Tibial nerve (tissue), 4 donors: ENCODE measurements at places on chromosomes 13 and 19.

DNA sequence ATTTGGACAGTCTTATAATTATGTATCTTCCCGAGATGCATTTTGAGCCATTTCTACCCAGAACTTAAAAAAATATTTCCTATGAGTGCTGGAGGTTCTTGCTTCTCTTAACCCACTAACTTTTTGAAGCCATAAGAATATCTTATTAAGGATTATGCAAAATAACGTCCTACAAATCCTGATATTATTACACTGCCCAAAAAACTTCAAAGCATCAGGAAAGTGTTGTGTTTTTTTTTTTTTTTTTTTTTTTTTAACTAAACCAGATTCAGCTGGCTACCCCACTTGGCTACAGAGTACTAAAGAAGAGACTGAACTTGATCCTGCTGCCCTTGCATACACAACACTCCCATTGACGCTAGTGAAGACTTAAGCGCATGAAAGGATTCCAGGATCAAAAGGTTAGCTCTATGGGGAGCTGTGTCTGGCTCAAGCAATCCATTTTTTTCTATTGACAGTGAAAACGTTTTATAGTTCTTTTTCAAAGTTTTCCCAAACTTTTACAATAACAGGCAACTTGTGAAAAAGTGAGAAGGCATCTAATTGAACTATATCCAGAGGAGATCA lies 141.4 kb downstream of the KCNRG start:
- peaks cover 3% of the 10 kb centered on the region for H3K4me1 ChIP-seq
- no peak for DNase-seq
- H3K27me3 ChIP-seq = no peaks in the 10 kb centered on the region
- H3K27ac ChIP-seq = peak overlapping the region; percentile 71

GRCh38 chr19:4443966-4444764 lies 13.4 kb downstream of the UBXN6 start:
- no peak overlapping the region for H3K27ac ChIP-seq
- peaks cover 2% of the 10 kb centered on the region for H3K36me3 ChIP-seq
- H3K4me1 ChIP-seq = no peaks in the 10 kb centered on the region
- no peak overlapping the region for H3K4me3 ChIP-seq

GRCh38 chr13:25874907-25875306 lies 176.9 kb downstream of the SHISA2 start:
- no peak for DNase-seq
- H3K4me3 ChIP-seq = no peak overlapping the region

DNA sequence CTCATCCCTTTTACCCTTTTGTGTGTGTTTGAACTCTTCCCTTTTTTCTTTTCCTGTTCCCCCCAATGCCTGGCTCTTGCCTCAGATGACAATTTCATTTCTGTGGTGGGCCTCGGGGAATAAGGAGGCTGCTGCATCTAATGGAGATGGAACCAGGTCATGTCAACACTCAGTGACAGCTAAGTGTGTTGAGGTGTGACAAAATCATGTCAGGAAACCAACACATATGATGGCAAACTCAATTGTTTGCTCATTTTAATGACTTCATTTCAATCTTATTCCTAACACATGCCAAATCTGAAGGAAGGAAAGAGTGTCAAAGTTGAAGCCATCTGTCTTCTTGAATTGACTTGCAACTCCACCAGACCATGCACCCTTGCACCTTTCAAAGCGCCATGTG lies 36.7 kb downstream of the TNFSF11 start:
- no peak overlapping the region for H3K4me3 ChIP-seq
- no peaks in the 10 kb centered on the region for H3K4me1 ChIP-seq
- no peak overlapping the region for H3K27ac ChIP-seq
- H3K27me3 ChIP-seq = no peaks in the 10 kb centered on the region
- DNase-seq = no peak

- H3K27me3 ChIP-seq = peaks cover 33% of the 10 kb centered on the region
- DNase-seq = no peak
- no peak overlapping the region for H3K4me3 ChIP-seq
- no peaks in the 10 kb centered on the region for H3K36me3 ChIP-seq
- H3K4me1 ChIP-seq = peaks cover 4% of the 10 kb centered on the region
- H3K27ac ChIP-seq = no peak overlapping the region
Observed at GRCh38 chr19:40549007-40549708, 27.5 kb upstream of the SHKBP1 start.

DNA sequence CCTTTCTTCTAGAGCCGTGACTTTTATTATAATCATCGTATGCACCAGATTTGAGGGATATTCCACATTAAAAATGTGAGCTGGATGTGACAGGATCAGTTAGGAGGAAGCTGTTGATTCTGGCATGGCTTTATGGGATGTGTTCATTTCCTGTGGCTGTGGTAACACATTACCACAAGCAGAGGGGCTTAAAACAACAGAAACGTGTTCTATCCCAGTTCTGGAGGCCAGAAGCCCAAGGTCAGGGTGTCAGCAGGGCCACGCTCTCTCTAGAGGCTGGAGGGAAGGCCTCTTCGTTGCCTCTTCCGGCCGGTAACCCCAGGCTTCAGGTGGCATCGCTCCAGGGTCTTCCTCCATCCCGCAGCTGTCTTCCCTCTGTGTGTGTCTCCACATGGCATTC lies 14.5 kb downstream of the MED25 start:
- no peaks in the 10 kb centered on the region for H3K4me1 ChIP-seq
- DNase-seq = no peak
- H3K27me3 ChIP-seq = no peaks in the 10 kb centered on the region
- no peak overlapping the region for H3K27ac ChIP-seq
- H3K4me3 ChIP-seq = no peak overlapping the region
- peaks cover 100% of the 10 kb centered on the region for H3K36me3 ChIP-seq

GRCh38 chr13:35694031-35694430 lies 217.5 kb upstream of the MAB21L1 start:
- H3K4me1 ChIP-seq = no peaks in the 10 kb centered on the region
- no peak overlapping the region for H3K4me3 ChIP-seq
- H3K27me3 ChIP-seq = no peaks in the 10 kb centered on the region
- H3K27ac ChIP-seq = no peak overlapping the region

- H3K4me1 ChIP-seq = no peaks in the 10 kb centered on the region
- peak overlapping the region; percentile 69 for H3K4me3 ChIP-seq
- no peak for DNase-seq
- no peaks in the 10 kb centered on the region for H3K27me3 ChIP-seq
- H3K27ac ChIP-seq = peak overlapping the region; percentile 96
Observed at GRCh38 chr19:55383279-55384130, 587 bp downstream of the TMEM238 start.

DNA sequence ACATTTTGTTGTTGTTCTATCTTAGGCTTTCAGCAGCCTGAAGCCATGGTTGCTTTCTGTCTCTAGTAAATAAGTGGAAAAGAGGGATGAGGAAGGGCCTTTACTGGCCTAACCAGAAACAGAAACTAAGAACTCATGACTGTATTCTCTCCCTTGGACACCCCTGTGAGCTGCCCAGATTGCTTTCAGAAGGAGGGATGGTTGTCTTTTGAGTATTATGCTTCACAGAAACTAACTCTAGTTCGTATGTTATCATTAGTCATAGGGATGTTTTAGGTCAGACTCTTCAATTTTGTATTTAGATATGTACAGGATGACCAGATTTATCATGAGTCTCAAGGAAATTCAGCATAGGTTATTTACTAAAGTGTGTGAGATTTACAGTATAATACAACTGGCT lies 17.5 kb downstream of the BORA start:
- H3K27me3 ChIP-seq = no peaks in the 10 kb centered on the region
- H3K27ac ChIP-seq = no peak overlapping the region
- H3K4me3 ChIP-seq = no peak overlapping the region
- no peaks in the 10 kb centered on the region for H3K4me1 ChIP-seq

DNA sequence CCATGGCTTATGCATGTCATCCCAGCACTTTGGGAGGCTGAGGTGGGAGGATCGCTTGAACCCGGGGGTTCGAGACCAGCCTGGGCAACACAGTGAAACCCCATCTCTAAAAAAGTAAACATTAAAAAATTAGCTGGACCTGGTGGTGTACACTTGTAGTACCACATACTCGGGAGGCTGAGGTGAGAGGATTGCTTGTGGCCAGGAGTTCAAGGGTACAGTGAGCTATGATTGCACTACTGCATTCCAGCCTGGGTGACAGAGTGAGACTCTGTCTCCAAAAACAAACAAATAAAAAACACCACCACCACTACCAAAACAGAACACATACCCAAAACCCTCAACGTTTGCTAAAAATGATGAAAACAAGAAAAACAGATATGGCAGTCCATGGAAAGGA lies 15.9 kb downstream of the FBXO17 start:
- no peak overlapping the region for H3K4me3 ChIP-seq
- H3K36me3 ChIP-seq = peaks cover 21% of the 10 kb centered on the region
- H3K4me1 ChIP-seq = peaks cover 11% of the 10 kb centered on the region
- no peak overlapping the region for H3K27ac ChIP-seq
- no peaks in the 10 kb centered on the region for H3K27me3 ChIP-seq
- DNase-seq = no peak

GRCh38 chr13:101013245-101013644 lies 338.6 kb upstream of the TMTC4 start:
- H3K36me3 ChIP-seq = no peaks in the 10 kb centered on the region
- H3K27me3 ChIP-seq = no peaks in the 10 kb centered on the region
- H3K4me1 ChIP-seq = no peaks in the 10 kb centered on the region
- DNase-seq = no peak
- no peak overlapping the region for H3K4me3 ChIP-seq
- H3K27ac ChIP-seq = no peak overlapping the region

DNA sequence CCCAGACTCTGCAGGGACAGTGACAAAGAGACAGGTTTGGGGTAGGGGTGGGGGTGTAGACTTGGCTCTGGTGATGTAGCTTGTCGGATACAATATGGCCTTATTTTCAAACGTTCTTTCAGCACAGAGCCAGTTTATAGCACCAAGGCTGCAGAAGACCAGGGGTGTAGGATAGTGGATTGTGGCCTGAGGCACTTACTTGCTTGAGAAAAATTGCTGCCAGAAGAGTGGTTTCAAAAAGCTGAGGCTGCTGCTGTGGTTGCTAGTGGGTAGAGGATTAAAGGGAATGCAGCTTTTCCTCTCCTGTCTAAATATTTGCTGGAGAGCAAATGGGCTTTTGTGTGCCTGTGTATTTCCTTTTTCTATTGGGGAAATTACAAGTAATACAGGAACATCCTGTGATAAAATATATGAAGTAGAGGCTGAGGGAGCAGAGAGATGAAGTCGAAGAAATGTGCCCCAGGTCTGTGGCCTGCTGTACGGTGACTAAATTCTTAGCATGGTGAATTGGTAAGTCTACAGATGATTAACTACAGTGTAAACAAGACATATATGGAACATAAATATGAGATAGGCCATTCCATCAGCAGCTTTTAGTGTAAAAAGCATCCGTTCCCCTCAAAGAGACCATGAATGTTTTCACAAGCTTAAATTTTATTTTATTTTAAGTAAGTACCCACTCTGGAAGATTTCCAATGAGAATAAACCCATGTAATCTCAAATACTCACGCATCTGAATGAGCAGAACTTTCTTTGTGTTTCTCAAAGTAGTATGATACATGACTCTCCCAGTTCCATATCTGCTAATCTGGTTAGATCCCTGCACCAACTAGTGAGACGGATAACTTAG lies 112.9 kb downstream of the LRCH1 start:
- no peak for DNase-seq
- H3K4me3 ChIP-seq = no peak overlapping the region
- peak overlapping the region; percentile 65 for H3K27ac ChIP-seq
- peaks cover 57% of the 10 kb centered on the region for H3K4me1 ChIP-seq

DNA sequence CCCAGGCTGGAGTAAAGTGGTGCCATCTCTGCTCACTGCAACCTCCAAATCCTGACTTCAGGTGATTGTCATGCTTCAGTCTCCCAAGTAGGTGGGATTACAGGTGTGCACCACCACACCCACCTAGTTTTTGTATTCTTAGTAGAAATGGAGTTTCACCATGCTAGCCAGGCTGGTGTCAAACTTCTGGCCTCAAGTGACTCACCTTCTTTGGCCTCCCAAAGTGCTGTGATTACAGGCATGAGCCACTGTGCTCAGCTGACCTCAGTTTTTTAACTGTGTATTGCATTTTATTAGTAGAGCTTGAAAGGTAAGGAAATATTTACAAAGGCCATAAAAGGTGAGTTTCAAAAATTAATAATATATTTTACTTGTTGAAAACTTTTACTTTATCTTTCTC lies 2.3 kb downstream of the ZNF726 start:
- H3K27me3 ChIP-seq = no peaks in the 10 kb centered on the region
- H3K4me3 ChIP-seq = no peak overlapping the region
- H3K36me3 ChIP-seq = peaks cover 13% of the 10 kb centered on the region
- no peak overlapping the region for H3K27ac ChIP-seq
- DNase-seq = no peak

GRCh38 chr19:32691952-32692726 lies 518 bp downstream of the NUDT19 start:
- peaks cover 47% of the 10 kb centered on the region for H3K4me1 ChIP-seq
- peak overlapping the region; percentile 71 for H3K27ac ChIP-seq
- no peaks in the 10 kb centered on the region for H3K27me3 ChIP-seq
- H3K36me3 ChIP-seq = peaks cover 16% of the 10 kb centered on the region

DNA sequence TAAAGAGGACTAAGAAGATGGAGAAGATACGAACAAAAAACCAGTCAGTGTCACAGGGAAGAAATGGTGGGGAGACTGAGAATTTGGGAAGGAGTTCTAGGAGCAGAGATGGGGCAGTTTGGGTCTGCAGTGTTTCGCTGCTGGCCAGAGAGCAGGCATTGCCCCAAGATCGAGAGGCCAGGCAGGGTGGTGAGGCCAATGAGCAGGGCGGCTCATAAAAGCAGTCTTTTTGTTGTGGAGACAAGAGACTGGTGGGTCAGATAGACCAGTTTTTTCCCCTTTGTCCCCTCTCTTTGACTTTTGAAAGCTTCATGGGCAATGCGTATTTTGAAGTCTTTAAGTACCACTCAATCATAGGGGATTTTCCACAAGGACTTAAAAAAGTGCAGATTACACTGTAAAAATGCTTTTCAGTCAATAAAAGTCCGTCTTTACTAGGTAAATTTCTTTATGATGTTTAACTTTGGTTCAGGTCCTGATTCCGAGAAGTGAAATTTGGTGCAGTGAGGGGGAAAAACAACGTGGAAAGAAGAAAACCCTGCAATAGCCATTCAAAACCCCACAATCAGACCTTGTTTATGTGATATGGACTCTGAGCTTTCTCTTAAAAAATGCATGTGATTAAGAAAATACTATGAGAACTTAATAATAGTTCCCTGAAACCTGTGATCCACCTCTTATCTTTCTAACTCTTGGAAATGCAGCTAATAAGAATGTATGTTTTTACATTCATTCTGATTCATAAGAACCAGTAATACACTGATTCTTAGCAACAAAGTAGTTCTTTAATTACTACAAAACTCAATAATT lies 338.9 kb downstream of the KLF5 start:
- H3K27me3 ChIP-seq = no peaks in the 10 kb centered on the region
- no peak overlapping the region for H3K4me3 ChIP-seq
- H3K4me1 ChIP-seq = no peaks in the 10 kb centered on the region
- no peaks in the 10 kb centered on the region for H3K36me3 ChIP-seq

GRCh38 chr19:16017138-16017490 lies 59.2 kb upstream of the TPM4 start:
- DNase-seq = no peak
- H3K27ac ChIP-seq = no peak overlapping the region
- no peaks in the 10 kb centered on the region for H3K4me1 ChIP-seq

GRCh38 chr13:37442996-37443395 lies 155.6 kb downstream of the POSTN start:
- no peak for DNase-seq
- H3K27ac ChIP-seq = no peak overlapping the region
- H3K4me1 ChIP-seq = no peaks in the 10 kb centered on the region
- H3K4me3 ChIP-seq = no peak overlapping the region
- H3K27me3 ChIP-seq = no peaks in the 10 kb centered on the region

GRCh38 chr13:48165727-48166126 lies 67.3 kb upstream of the ITM2B start:
- no peak for DNase-seq
- H3K27me3 ChIP-seq = no peaks in the 10 kb centered on the region
- H3K27ac ChIP-seq = no peak overlapping the region
- no peaks in the 10 kb centered on the region for H3K36me3 ChIP-seq
- no peaks in the 10 kb centered on the region for H3K4me1 ChIP-seq
- H3K4me3 ChIP-seq = no peak overlapping the region
